NCI-H2081 treated with DMSO at 0.1 percent for 48 hours (cell line): ENCODE measurements at places on chromosomes 3 and 15.

GRCh38 chr3:29871087-29871486 is 590.2 kb downstream of the RBMS3 start:
- DNase-seq = no peak

DNA sequence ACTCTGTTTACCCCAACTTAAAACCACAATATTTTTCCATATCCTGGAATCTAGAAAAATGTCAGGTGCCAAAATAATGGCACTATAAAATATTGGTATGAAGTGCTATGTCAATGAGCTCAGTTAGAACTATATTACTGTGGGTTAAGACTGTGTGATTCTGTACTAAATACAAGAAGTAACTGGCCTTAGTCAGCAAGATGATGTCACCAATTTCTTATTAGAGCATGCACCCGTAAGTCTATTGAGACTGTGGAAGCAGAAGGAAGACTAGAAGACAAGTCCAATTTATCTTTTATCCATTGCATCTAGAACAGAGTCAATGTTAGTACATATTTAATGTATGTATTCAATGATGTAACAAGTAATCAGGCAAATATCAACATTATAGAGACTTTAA is 25.0 kb downstream of the LRRC58 start:
- DNase-seq = no peak

DNA sequence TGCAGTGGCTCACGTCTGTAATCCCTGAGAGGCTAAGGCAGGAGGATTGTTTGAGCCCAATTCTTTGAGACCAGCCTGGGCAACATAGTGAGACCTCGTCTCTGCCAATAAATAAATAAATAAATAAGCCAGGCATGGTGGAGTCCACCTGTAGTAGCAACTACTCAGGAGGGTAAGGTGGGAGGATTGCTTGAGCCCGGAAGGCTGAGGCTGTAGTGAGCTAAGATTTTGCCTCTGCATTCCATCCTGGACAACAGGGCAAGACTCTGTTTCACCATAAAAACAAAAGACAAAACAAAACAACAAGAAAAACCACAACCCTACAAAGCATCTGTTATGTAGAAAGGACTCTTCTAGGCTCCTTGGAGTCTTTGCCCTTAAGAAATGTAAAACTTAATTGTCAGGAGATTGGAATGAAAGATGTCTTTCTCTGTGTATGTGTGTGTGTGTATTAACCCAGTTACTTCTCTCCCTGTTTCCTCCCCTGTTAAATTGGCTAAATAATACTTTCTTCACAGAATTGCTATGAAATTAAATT is 9.5 kb downstream of the NECTIN3 start:
- DNase-seq = no peak

- DNase-seq = peak; percentile 16
These were observed 66.9 kb upstream of the PRR23C start for GRCh38 chr3:139111392-139112229.

DNA sequence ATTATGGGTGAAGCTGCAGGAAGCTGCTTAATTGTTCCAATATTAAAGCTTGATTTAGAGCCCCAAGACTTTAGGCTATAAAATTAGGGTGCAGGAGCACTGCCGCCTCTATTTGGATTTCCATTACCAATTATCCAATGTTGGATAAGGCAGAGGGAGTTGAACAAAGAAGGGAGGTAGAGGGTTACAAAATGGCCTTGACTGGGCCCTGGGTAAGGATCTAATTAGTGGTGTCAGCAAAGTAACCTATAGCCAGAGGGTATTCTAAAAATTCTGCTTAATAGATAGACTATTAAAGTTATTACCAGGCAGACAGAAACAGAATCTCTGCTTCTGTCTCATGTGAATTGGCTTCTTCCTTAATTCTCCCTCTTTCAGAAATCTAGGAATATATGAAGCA is 50.3 kb upstream of the DPPA4 start:
- no peak for DNase-seq

GRCh38 chr3:139527265-139527664 is 12.3 kb downstream of the RBP1 start:
- no peak for DNase-seq

- no peak for DNase-seq
These were observed 91.1 kb downstream of the MEIS2 start for GRCh38 chr15:37009288-37009687.

GRCh38 chr3:153970741-153971347 is 150.3 kb upstream of the ARHGEF26 start:
- peak; percentile 7 for DNase-seq

DNA sequence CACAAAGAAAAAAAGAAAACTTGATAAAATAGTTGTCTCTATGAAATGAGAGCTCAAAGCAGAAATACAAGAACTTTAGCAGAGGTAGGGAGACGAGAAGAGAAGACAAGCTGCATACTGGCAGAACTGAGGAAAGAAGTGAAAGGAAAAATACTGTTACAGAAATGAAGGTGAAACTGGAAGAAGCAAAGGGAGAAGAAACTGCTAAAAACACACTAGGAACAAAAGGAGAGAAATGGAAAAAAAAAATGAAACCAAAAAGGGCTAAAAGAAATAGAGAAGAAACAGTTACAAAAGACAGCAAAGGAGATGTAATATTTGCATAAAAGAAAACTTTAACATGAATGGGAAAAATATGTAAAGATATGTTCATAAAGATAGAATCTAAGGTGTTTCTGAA is 27.3 kb upstream of the ANPEP start:
- DNase-seq = no peak

DNA sequence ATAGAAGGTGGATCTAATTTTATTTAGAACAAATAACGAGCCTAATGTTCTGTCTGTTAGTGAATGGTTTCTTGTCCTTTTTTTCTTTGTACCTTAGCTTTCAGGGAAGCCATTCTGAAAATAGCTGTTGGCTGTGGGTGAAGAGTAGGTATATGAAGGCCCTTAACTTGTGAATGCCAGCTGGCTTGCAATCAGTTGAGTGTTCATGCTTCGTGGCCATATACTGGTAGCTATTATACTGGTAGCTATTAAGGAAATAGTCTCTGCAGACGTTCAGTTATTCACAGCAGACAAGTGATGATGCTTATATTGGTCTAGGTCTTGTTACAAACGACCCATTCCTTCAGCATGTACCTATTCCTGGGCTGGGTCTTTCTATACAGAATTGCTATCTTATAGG is 18.8 kb downstream of the TRIM71 start:
- no peak for DNase-seq

GRCh38 chr3:115552007-115552406 is 71.3 kb upstream of the GAP43 start:
- no peak for DNase-seq

DNA sequence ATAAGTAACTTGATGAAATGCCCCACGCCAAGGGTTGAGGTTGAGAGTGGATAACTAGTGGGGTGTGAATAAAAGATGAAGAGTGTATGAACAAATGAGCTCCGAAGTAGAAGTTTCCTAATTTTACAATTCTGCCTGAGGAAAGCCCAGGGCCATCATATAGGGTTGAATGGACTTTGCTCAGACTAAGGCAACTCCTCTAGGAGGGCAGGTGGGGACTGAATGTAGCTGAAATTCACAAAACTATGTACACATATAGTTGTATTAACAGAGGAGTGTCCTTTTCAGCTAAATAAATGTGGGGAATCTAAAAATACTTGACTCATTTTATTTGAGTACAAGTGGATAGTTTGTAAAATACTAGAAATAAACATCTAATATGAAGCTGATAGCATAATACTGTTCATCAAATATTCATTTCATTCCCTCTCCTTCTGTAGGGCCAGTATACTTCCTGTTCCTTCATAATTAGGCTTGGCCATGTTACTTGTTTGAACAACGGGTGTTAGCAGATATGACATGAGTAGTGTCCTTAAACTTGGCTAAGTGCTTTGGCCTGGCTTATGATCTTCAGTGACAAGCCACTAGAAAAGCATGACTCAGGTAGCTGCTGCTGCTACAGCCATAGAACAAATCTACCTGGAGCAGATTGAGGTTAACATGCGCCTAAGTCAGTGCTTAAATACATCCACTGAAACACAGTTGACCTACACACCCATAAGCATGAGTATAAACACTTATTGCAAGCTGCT is 26.5 kb downstream of the PLSCR1 start:
- peak; percentile 39 for DNase-seq

DNA sequence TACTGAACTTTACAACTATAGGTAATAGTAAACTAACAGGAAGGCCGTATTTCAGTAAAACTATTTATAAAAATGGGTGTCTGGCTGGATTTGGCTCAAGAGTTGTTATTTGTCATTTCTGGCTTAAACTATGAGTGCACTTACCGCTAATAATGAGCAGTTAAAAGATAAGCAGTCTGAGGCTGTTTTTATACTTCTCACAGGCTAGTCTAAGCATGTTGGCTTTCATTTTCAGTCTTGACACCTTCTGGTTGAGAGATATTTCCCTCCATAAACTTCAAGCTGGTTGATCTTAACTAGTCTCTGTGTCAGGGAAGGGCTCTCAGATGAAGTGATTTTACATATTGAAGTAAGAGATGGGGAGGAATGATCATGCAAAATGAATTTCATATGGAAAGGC is 96.1 kb downstream of the RSRC1 start:
- DNase-seq = no peak

- DNase-seq = no peak
These were observed 924.4 kb downstream of the IGSF11 start for GRCh38 chr3:118110211-118110610.

DNA sequence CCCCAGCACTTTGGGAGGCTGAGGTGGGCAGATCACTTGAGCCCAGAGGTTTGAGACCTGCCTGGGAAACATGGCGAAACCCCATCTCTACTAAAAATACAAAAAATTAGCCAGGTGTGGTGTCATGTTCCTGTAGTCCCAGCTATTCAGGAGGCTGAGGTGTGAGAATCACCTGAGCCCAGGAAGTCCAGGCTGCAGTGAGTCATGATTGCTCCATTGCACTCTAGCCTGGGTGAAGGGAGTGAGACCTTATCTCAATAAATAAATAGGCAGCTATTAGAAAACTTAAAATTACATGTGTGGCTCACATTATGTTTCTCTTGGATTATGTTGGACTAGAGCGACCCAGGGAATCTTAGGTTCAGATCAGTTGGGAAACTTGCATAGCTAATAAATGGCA is 69.7 kb downstream of the RPLP1 start:
- DNase-seq = no peak

DNA sequence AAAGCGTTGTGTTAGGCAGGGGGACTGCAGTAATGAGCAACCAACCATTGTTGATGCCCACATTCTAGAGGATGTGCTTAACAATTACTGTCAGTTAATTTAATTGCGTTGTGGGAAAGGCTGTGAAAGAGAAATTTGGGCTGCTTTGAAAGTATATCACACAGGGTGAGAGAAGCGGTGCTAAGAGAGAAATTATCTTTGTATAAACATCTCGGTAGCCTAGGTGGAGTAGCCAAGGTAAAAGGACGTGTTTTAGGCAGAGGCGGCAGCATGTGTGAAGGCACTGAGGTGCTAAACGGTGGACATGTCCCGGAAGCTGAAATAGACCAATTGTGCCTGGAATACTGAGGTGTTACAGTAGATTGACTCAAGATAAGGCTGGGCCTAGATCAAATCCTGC is 71.9 kb downstream of the UBE2E2 start:
- no peak for DNase-seq

GRCh38 chr15:60079210-60079609 is 75.1 kb downstream of the FOXB1 start:
- DNase-seq = no peak

DNA sequence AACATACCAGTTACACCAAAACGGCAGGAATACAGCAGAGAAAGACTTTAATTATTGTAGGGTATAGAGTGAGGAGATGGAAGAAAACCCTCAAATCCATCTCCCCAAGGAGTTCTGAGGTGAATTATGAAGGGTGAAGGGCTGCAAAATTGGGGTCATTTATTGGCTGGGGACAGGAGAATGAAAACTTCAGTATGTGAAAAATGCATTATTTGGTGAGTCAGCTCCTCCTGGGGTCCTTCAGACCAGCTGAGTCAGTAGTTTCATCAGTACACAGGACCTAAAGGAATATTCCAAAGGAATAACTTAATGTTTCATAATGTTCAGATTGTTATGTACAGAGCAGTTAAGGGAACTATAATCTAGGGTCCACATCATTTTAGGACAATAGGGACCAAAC is 566.0 kb downstream of the GBE1 start:
- DNase-seq = no peak

GRCh38 chr15:101323793-101324523 is 28.9 kb upstream of the SNRPA1 start:
- DNase-seq = no peak

GRCh38 chr15:89976246-89976600 is 24.9 kb upstream of the ZNF710 start:
- no peak for DNase-seq

DNA sequence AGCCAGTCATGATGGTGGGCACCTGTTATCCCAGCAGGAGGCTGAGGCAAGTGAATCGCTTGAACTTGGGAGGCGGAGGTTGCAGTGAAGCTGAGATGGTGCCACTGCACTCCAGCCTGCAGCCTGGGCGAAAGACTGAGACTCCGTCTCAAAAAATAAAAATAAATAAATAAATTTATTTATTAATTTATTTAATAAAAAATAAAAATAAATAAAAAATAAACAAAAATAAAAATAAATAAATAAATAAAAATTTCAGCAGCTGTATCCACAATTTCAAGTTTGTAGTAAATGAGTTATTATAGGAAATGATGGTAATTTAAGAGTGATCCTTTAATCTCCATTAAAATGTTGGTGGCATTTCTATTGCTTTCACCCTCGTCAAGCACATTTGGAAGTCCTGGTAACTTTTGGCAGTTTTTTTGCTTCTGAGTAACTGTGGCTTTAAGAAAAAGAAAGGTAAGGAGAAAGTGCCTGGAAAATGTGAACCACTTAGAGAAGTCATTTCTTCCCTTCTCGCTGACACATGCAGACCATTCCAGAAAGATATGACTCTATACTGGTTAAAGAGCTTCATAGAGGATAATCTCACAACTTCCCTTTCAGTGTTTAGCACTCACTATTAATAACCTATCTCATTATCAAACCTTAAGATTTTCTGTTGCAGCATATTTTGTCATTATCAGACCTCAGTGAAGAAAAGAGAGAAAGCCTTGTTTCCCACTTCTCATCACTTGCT is 296.6 kb downstream of the TIGIT start:
- DNase-seq = no peak

GRCh38 chr15:71889947-71890346 is 79.6 kb downstream of the NR2E3 start:
- DNase-seq = no peak

DNA sequence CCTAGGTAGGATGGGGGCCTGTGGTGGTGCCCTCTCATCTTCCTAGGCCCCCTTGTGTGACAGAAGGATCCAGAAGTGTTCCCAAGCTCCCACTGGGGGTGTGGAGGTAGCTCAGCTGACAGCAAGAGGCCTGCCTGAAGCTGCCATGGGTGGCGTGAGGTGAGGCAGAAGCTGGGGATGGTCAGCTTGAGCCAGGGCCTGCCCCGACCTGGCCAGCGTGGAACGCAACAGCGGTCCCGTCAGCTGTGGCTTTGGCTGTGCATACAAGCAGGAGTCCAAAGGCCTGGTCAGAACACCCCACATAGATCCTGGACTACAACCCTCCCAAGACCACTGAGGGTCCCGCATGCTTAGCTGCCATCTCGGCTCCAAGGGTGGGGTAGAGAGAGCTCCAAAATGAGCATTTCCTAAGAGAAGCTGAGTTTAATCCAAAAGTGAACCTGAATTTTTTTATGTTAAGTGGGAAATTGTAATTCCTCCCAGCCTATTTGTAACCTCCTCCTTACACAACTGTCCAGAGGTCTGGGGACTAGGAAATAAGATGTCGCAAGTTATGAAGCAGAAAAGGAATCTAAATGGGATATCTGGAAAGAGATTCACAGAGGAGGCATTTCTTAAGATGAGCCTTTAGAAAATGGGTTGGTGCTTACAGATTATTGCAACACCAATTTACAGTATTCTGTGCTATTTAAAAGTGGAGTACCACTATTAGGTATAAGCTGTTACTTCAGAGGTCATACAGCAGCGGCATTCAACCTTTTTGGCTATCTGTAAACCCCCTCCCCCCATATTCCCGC is 9.9 kb upstream of the PLA2G4D start:
- DNase-seq = no peak
